ENCODE measurements at places on chromosomes 12 and 14.
A peak's percentile ranks its signal among the peaks of the same experiment; 100 is the strongest.

GRCh38 chr14:75040959-75041358, 10.3 kb downstream of the MLH3 start:
- DNase-seq, result no peak

DNA sequence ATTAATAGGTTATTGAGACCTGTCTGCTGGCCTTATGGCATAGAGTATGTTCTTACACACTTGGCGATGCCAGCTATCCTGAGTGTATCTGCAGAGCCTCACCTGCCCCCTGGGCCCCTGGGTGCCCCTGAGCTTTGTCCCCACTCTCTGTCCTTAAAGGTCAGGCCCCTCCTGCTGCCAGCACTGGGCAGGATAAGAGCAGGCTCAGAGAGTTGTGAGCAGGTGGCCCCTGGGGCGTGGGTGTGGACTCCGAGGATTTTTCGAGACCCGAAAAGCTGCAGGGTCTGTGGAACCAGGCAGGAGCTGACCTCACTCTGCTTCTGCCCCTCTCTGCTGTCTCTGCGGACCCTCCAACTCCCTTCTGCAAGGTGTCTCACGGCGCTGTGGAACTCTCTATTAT, 8.2 kb downstream of the HIP1R start:
- no peak for DNase-seq

DNA sequence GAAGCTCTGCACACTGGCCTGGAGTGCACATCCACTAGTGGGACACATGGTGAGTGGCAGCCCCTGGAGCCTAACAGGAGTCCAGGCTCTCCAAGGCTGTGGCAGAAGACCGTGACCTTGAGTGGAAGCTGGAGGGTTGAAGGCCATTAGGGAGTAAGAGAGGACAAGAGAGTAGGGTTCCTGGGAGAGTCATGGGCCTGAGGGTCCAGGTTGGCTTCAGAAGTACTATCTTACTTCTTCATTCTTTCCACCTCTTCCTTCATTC, 406 bp downstream of the IL23A start:
- DNase-seq, result no peak

- DNase-seq, result no peak
Observed at GRCh38 chr12:93148412-93148811, 219.3 kb upstream of the EEA1 start.

DNA sequence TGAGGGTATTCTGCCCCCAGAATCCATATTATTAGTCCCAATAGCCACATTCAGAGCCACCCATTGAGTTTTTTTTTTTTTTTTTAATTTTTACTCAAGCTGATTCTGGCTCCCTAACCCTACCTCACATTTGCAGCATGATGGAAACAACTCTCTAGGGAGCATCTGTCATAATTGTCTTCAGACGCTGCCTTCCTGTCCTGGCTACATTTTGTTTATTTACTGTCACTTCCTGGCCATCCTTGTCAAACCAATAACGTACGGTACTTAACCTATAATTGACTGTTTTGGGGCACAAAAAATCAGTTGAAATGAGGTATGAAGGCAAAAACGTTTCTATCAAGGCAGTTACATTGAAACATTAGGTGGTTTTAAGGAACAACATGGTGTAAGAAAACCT, 2.1 kb downstream of the GLIPR1 start:
- no peak for DNase-seq

GRCh38 chr12:117025481-117026151, 73.6 kb downstream of the TESC start:
- peak; percentile 77 for DNase-seq

DNA sequence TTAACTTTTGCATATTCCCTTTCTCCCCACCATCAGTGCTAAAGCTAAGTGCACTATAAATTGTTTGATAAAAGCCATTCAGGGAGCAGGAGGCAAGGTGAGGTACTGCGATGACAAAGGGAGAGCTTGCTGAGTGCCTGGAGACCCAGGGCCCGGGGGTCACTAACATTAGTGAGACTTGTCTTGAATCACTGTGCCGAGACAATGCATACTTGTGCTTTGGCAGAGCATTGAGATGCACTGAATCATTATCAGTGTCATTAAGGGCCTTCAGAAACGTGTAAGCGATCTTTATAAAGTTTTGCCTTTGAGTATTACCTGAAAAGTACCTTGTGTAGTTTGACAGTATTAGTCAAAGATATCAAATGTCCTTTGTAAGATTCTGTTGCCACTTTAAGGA, 447.5 kb downstream of the PCNX1 start:
- no peak for DNase-seq

- DNase-seq, result peak; percentile 36
Observed at GRCh38 chr12:131830914-131831571, 2.9 kb downstream of the MMP17 start.

GRCh38 chr14:86086962-86087361, 557.0 kb downstream of the FLRT2 start:
- DNase-seq, result no peak

- DNase-seq, result no peak
Observed at GRCh38 chr12:12047682-12048081, 23.1 kb upstream of the BCL2L14 start.

- no peak for DNase-seq
Observed at GRCh38 chr14:89509891-89510290, 92.9 kb upstream of the FOXN3 start.

DNA sequence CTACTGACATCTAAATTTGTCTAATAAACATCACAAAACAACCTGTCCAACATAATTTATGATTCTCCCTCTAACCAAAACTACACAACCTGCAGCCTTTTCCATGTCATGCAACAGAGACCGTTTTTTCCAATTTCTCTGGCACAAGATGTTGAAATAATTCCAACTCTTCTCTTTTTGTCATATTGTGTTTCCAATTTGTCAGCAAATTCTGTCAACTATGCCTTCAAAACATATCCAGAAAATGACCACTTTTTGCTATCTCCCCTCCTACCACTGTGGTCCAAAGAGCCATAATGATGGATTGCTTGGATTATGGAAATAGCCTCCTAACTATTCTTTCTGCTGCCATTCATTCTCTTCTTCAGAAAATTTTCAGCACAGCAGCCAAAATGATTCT, 31.3 kb upstream of the SSTR1 start:
- DNase-seq, result no peak

DNA sequence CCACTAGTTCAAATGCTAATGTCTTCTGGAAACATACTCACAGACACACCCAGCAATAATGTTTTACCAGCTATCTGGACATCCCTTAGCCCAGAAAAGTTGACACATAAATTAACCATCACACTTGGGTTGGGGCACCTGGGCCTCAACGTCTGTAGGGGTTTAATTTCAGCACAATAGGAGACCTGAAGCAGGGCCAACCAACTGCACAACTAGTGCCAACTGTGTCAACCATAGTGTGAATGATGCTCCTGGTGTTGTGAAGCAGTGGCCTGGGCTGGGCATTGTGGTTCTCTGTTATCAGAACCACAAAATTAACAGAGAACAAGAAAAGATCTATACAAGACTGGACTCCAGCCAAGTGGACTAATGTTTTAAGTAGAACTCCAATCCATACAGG, 106.7 kb upstream of the PPM1H start:
- DNase-seq, result no peak

DNA sequence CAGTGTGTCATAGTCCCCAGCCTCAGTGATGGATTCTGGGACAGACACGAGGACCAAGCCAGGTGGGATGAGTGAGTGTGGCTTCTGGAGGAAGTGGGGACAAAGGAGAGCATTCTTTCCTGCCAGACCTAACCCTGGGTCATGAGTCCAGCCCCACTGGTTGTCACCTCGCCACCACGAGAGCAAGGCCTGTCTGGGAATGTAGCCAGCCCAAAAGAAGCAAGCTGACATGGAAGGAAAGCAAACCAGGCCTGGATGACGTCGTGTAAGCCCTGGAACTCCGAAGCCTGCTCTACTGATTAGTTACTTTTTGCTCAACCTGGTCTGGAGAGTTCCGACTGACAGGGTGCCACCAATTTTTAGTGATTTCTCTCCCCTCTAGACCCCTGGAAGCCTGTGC, 105.9 kb downstream of the SINHCAF start:
- no peak for DNase-seq

- no peak for DNase-seq
Observed at GRCh38 chr14:104316723-104317491, 178.5 kb downstream of the KIF26A start.

- no peak for DNase-seq
Observed at GRCh38 chr12:120588948-120589930, 8.0 kb upstream of the POP5 start.

- no peak for DNase-seq
Observed at GRCh38 chr14:25034803-25035681, 14.9 kb downstream of the STXBP6 start.

GRCh38 chr12:6894321-6894720, 10.3 kb upstream of the LRRC23 start:
- no peak for DNase-seq

- DNase-seq, result no peak
Observed at GRCh38 chr12:127803545-127803944, 463.4 kb upstream of the TMEM132C start.

DNA sequence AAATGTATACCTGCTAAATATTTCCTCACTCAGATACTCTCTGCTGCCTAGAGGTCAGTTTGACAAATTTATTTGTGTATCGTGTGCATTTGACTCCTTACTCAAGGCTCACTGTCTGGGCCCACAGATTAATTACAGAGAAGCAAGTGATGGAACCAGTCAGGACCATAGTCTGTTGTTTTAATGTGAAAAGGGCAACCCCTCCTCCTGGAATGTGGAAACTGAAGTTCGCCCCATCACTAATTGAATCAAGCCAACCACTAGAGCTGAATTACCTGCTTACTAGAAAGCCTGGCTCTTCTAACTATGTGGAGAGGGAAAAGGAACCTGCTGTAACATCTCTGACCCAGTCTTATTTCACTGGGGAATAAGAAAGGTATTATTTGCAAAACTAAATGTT, 199.9 kb upstream of the KRR1 start:
- no peak for DNase-seq

GRCh38 chr12:3341594-3341993, 149.4 kb upstream of the PRMT8 start:
- no peak for DNase-seq

GRCh38 chr14:54627219-54627539, 60.3 kb downstream of the SAMD4A start:
- no peak for DNase-seq

DNA sequence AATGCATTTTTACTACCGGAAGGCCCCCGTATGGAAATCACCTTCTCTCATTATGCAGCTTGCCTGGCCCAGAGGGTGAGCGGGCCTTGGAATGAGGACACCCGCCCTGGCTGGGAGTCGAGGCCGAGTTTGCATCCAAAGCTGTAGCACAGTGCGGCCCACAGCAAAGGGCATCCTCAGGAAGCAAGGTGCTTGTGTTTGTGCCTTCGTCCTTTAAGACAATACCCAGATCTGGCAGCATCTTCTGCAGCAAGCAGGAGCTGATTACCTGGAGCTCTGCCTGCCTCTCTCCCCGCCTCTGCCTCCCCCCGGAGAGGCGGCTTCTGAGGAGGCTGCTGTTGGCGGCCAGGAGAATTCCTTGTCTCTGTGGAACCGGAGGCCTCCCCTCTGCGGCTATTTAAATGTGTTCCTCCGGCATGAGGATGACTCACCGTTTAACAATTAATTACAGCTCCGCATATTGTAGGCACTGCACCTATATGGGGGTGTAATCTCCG, 145.3 kb downstream of the CACNA1C start:
- DNase-seq, result no peak

DNA sequence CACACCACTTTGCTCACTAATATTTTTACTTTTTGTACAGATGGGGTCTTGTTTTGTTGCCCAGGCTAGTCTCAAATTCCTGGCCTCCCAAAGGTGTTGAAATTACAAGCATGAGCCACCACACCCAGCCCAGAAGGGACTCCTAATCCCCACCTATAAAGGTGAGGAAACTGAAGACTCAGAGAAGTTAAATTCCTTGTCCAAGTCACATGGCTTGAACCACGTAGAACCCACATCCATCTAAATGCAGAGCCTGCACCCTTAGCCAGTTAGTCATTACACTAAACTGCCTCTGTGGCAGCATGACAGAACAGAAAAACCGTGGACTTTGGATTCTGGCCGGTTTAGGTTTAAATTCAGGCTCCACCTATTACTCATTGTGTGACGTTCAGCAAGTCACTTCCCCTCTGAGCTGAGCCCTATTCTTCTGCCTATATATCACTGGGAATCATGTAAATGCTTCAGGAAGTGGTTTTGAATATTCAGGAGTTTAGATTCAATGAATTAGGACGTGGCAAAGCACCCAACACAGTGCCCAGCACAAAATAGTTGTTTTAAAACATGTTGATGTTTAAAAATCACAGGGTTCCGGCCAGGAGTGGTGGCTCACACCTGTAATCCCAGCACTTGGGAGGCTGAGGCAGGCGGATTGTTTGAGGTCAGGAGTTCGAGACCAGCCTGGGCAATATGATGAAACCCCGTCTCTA, 3.0 kb upstream of the CORO1C start:
- no peak for DNase-seq

- DNase-seq, result peak; percentile 29
Observed at GRCh38 chr12:82527165-82527780, 159.4 kb upstream of the TMTC2 start.

GRCh38 chr14:100031506-100032281, 33.5 kb upstream of the EVL start:
- DNase-seq, result no peak

GRCh38 chr12:119241580-119242169, 62.9 kb downstream of the HSPB8 start:
- no peak for DNase-seq

DNA sequence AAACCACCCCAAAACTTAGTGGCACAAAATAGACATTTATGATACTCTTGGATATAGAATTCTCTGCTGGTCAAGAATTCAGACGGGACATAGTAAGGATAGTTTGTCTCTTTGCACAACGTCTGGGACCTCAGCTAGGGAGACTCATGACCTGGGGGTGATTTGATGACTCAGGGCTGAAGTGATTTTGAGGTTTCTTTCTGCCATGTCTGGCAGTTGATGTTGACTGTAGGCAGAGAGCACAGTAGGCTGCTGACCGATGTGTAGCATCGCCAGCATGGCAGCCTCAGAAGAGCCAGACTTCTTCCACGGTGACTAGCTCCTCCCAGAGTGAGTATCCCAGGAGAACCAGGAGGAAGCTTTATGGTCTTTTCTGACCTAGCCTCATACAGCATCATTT, 88.9 kb upstream of the FRMD6 start:
- no peak for DNase-seq

- no peak for DNase-seq
Observed at GRCh38 chr14:64610049-64610746, 60.4 kb downstream of the PPP1R36 start.

GRCh38 chr12:109131154-109132050, 15.0 kb downstream of the ACACB start:
- DNase-seq, result peak; percentile 59

All from SHP77 (cell line).